Hematopoietic multipotent progenitor cell treated with erythropoietin and hydrocortisone succinate and interleukin-3 and kit ligand, for 6 days (in vitro differentiated cells): ENCODE measurements at places on chromosomes 6 and 20.

DNA sequence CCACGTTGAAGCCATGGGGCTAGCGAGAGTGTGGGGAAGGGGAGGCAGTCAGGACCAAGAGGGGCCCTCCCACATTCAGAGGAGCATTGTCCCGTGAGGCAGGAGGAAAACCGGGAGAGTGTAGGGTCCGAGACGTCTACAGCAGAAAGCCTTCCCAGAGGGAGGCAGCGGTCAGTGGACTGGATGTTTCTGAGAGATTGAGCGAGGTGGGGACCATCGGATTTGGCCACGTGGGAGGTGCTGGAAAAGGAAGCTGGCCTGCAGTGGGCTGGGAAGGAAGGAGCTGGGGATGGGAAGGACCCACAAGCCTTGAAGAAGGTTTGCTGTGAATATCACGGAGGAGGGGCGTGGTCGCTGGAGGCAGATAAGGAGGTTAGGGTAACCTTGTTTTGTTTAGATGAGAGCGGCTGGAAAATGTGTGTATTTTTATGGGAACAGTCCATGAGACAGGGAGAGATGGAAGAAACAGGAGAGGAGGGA lies 119.0 kb upstream of the RNF24 start:
- DNase-seq = no peak

DNA sequence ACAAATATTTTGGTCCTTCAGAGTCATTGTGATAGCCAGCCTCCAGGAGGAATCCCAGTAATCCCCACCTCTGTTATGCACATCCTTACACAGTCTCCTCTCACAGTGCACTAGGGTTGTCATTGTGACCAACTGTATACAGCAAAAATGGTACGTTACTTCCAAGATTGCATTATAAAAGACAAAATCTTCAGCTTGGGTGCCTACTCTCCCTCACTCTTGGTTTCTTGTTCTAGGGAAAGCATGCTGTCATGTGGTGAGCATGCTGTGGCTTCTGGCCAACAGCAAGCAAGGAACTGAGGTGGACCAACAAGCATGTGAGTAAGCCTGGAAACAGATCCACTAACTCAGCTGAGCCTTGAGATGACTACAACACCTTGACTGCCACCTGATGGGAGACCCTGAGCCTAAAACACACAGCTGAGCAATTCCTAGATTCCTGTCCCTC lies 130.1 kb upstream of the DST start:
- DNase-seq = no peak

DNA sequence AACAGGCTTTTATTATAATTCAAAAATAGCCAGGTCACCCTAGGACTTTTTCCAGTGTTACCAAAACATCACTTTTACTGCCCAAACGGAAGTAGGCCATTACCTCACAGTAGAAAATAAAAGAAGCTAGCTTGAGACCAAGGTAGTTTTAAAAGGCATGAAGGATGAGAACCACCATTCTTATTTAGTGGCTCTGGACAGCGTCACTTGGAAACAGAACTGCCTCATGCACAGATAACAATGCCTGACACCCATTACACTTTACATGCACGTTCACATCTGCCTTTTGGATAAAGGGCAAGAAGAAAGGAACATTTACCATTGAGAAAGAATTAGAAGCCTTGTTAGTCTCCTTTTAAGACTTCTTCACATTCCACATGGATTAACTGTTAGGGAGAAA lies 1.9 kb upstream of the PAQR8 start:
- no peak for DNase-seq

DNA sequence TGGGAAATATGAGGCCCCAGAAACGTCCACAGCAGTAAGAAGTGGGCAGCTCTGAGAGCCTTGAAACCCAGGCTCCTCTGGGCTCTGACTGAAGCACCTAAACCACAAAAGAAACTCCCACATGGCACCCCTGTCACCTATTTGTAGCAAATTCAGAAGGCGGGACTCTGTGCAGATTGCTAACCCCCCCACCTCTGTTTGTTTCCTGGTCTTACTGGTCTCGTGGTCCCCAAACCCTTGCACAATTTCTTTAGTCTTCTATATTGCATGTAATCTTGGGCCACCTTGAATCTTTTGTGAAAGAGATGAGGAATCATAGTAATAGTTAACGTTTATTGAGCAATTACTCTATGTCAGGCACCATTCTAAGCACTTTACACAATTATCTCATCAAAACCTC lies 154.3 kb downstream of the PREX1 start:
- DNase-seq = peak; percentile 71

DNA sequence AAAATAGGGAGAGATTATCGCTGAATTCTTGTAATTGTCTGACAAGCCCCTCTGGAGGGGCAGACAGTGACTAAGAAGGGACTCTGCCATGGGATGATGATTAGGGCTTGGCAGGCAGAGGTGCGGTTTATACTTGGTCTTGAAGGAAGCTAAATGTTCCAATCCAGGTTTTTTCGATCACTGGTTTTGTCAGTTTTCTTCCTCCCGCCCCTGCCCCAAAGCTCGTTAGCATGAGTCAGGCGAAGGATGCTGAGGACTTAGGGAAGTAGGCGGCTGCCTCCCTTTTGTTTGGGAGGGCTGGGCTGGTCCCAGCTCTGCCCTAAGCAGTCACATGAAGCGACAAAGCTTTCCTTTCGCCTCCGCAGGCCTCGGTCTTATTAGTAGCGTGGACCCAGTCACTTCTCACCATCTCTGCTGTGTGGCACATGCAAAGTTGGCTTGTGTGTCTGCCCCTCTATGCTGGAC lies 314.2 kb downstream of the CDC5L start:
- DNase-seq = no peak

DNA sequence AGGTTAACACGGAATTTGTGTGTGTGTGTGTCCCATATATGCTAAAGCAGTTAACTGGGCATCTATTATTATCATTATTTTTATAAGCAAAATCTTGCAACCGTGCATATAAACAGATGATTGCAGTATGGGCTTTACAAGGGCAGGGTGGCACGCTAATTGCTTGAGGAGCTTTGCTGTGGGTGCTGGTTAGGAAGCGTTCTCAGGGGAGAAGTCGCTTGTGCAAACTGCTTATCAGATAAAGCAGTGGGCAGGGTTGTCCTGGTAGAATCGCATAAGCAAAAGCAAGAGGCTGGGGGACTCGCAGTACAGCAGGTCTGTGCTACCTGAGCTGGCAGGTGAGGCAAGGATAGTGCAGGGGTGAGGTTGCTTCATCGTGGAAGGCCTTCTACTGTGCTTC lies 9.7 kb upstream of the CCN6 start:
- peak; percentile 33 for DNase-seq
